ENCODE measurements at places on chromosomes 3 and 15. TPM values are rescaled to one million over a fixed set of nuclear protein-coding genes. Genes with fewer than 3 reads are reported as not detected.

Gene SLC7A14
- 0.06 TPM for total RNA-seq

Gene SEMA3F
- 44.7 TPM for total RNA-seq

DNA sequence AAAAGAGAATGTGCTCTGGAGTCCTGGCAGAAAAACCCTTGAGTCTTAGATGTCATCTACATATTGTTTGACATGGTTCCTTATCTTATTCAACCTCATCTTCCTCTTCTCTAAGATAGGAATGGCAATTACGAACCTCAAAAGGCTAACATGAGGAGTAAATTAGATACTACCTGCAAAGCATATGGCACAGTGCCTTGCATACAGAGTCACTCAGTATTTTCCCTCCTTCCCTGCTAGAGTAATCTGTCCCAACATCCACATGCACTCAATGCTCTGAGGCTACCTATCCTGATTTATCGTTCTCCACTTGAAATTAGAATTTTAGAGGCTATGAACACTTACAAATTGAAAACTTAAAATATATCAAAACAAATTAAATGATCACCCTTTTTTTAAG lies 386.7 kb downstream of the RSL24D1 start:
- no peak overlapping the region for H3K27ac ChIP-seq
- no peaks in the 10 kb centered on the region for H3K36me3 ChIP-seq
- no peaks in the 10 kb centered on the region for H3K4me1 ChIP-seq
- H3K27me3 ChIP-seq = no peaks in the 10 kb centered on the region
- no peak for DNase-seq
- H3K4me3 ChIP-seq = no peak overlapping the region

DNA sequence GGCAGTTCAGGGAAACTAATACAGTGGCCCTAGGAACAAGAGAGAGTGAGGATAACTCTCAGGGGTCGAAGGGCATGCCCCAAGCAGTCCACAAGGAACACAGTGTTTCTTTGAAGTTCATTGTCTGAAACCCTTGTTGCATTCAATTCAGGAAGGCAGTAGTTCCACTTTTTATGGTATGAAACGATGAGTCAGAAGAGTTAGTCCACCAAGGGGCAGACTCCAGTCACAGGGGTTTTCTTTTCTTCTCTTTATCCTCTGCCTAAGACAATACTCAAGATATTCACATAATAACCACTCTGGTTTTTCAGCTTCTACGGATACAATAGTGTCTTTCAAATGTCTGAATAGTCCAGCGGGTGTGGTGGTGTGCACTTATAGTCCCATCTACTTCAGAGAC lies 23.7 kb upstream of the TICRR start:
- H3K4me1 ChIP-seq = no peaks in the 10 kb centered on the region
- H3K27ac ChIP-seq = no peak overlapping the region
- no peaks in the 10 kb centered on the region for H3K27me3 ChIP-seq
- no peaks in the 10 kb centered on the region for H3K36me3 ChIP-seq
- DNase-seq = no peak
- no peak overlapping the region for H3K4me3 ChIP-seq

Gene OCA2
- 1.2 TPM for total RNA-seq

DNA sequence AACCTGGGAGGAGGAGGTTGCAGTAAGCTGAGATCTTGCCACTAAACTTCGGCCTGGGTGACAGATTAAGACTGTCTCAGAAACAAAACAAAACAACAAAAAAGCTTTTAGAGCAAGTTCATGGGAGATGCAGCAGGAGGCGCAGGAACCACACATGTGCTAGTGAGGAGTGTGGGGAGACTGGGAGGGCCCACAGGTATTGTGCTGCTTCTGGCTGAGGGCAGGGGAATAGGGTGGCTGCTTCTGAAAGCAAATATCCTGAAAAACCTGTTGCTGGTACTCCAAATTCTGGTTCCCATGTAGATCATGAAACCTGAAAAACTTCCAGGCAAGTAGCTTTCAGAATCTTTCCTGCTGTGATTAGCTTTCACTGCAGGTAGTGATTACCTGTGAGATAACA lies 22.1 kb downstream of the TYRO3 start:
- no peak overlapping the region for H3K27ac ChIP-seq
- peaks cover 15% of the 10 kb centered on the region for H3K4me1 ChIP-seq
- no peak overlapping the region for H3K4me3 ChIP-seq
- H3K27me3 ChIP-seq = no peaks in the 10 kb centered on the region
- no peaks in the 10 kb centered on the region for H3K36me3 ChIP-seq
- DNase-seq = no peak

DNA sequence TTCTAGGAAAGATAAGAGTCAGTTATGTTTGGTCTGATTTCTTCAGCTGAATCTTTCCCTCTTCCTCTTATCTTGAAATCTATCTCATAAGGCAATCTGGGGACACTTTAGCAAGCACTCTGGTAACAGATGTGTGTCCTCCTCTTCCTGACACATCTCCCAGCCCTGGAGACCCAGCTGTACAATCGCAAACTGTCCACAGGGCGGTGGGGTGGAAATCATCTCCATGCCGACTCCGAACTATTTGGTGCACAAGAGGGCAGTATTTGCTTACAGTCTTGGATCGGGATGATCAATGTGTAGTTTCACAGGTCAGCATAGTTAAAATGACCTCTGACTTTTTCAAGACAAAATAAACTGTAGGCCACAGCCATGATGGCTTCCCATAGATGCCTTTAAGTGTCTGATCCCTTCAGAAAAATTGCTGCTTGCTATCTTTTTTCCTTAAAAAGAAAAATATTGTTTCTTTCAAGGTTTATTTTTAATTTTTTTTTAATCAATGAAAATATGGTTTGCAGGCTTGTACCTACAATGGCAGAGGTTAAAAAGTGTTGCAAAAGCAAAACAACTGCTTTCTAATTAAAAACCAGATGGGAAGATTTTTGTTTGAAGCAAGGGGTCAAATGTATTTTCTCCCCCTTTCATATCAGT lies 17.7 kb downstream of the EEFSEC start:
- H3K27ac ChIP-seq = no peak overlapping the region
- DNase-seq = no peak
- no peaks in the 10 kb centered on the region for H3K36me3 ChIP-seq

Measured in lower lobe of right lung (tissue), 2 donors.